ENCODE measurements at places on chromosomes 11 and 22.
A peak's percentile ranks its signal among the peaks of the same experiment; 100 is the strongest.

DNA sequence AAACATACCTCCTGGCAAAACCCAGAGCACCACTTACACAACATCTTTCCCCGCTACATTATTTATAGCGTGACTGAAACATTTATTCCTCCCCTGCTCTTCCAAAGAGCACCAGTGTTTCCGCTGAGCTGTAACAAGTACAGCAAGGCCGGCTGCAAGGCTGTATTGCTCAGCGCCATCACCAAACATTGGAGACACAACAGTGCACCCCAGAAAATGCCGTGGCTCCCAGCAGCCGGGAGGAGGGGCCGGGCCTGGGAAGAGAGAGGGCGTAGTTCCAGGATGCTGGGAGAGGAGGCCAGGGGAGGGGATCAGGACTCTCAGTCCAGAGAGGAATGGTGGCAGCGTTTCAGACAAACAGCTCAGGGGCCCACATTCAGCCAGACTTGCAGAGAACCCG, 133.2 kb downstream of the DSCAML1 start:
- no peak for DNase-seq

DNA sequence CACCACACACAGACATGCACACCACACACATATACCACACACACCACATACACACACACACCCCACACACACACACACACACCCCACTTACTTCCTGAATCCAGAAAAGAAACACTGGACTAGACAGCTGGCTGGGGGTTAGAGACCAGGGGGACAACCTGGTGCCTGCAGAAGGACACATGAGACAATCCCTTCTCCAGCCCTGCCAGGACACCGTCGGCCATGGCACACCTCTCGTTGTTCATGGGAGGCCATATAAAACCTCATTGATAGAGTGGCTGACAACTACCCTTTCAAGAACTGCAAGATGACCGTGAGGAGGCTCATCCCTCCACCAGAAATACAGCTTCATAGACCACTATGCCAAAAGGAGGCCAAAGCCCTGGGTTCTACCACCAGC, 54.3 kb downstream of the IGSF9B start:
- DNase-seq = no peak

- DNase-seq = no peak
These were observed 4.2 kb downstream of the OR56B4 start for GRCh38 chr11:6111673-6112072.

- DNase-seq = no peak
These were observed 150.2 kb downstream of the SPON1 start for GRCh38 chr11:14112721-14113120.

DNA sequence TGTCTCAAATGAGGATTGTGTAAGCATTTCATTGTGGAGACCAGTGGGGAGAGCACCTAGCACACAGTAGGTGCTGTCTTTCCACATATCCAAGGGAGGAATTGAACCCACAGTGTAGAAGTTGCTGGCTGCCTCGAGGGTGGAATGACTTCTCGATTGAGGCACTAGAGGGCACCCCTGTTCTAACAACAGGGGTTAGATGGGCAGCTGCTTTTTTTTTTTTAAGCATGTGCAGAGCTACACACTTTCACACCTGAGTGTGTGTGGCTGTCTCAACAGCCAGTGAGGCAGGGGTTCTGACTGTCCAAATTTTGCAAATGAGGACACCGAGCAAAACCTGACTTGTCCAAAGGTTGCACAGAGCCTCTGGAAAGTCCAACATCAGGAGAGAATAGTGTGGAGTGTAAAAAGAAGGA, 118.2 kb upstream of the CRYBB3 start:
- peak; percentile 71 for DNase-seq

- no peak for DNase-seq
These were observed 71.7 kb downstream of the CCDC81 start for GRCh38 chr11:86446163-86446923.

DNA sequence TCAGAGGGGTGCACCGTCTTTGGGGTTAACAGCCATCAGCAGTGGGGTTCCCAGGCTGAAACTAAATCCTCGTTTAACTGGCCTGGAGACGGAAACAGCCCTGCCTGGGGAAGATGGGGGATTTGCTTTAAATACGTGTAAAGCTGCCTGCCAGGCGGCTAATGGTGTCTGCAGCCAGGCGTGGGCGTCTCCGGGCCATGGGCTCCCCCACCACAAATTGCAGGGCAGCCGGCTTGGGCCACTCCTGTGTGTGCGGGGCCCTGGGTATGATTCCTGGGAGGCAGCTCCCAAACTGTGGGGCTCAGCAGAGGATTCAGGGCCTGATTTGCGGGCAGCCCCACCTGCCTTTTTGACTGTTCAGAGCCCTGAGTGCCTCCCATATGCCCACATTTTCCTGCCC, 110.5 kb downstream of the KCNQ1 start:
- no peak for DNase-seq

- peak; percentile 15 for DNase-seq
These were observed 678.6 kb upstream of the ANO5 start for GRCh38 chr11:21514316-21514715.

GRCh38 chr11:124676386-124676785, 2.7 kb downstream of the SPA17 start:
- no peak for DNase-seq

DNA sequence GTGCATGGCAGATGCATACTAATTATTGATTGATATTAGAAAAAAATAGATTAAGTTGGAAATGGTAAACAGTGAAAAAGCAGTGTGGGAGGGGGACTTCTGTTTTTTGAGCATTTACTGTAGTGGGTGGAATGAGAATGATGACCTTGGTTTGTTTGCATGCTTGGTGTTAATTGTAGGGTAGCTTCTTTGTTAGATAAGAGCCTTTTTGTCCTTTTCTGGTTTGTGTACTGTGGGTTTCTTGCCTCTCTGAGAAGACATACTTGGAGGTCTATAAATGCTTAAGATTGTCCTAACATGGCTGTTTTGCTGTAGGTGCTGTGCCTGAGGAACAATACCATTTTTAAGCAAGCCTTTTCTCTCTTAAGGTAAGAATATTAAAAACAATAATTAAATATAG, 17.0 kb downstream of the MRPL48 start:
- DNase-seq = no peak

- no peak for DNase-seq
These were observed 358.4 kb downstream of the BUD13 start for GRCh38 chr11:116414357-116414880.

DNA sequence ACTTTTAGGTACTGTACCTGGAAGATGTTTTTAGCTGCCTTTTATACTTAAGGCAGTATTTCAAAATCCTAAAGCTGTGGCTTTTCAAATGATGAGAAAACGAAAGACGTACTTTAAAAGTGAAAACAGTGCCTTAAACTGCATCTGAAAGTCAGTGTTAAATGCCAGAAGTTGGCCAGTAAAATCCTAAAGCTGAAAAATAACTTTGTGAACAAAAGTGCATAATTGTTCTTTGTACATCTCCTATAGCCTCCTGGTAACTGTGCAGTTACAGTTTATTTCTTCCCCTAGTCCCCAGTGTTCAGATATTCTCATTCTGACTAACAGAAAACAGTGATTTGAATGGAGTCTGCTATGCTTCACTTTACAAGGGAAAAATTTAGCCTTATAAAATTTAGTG, 6.8 kb downstream of the EED start:
- DNase-seq = no peak

DNA sequence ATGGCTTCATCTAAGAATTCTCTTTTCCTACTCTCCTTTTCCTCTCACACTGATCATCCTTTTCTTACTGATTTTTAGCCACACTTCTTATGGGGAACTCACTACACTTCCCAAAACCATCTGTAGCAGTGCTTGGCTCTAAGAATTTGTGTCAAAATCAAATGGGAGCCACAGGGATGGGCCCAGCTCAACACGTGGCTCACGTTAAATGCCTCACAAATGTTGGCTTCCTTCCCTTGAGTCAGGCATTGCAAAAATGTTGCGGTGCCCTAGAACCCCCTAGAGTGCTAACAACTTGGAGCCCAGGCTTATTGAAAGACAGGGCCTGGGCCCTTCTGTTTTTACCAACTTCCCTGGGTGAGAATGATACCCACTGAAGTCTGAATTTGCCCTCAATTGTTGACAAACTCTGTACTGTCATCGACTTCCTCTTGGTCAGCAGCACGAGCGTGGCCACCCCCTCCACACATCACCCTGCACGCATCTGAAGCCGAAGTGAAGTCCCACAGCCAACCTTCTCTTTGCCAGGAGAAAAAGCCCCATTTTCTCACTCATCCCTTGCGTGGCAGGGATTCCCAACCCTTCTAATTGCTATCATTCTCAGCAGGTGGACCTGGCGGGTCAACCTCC, 69.7 kb downstream of the ELFN2 start:
- DNase-seq = no peak

DNA sequence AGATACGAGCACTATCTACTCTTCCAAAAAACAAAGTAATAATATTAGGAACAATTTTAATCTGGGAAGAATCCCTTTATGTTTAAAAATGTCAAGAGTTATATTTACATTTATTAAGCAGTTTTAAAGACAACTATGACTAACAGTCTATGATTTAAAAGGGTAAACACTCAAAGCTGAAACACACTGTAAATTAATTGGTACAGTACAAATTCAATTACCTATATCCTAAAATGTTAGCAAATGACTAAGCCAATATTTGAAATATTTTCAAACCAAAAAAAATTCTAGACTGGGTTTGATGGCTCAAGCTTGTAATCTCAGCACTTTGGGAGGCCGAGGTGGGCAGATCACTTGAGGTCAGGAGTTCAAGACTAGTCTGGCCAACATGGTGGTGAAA, 36.0 kb upstream of the CHRNA10 start:
- no peak for DNase-seq

DNA sequence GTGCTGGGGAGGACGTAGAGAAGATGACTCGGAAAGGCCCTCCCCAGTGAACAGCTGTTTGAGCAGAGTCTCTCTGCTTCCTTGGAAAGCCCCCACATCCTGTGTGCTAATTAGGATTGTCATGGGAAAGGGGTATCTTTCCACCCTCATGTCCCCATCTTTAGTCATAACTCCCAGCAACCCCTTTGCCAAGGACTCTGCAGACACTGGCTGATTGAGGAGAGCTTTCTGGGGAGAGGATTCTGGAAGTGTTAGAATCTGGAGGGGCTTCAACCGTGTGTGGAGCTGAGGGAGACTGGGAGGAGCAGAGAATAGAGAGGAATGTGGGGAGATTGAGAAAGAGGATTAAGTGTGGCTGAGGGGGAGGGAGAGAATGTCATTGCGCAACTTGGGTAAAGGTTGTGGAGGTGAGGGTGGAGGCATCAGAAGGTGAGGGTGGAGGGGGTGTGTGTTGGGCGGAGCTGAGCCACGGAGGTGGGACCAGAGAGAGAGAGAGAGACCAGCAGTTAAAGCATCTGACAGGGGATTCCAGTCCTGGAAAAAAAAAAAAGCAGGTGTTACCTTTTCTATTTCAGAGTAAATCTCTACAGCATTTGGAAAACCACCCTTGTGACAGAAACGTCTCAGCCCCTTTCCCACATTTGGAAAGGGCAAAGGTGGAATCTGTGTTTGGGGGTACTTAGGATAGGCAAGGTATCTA, 2.2 kb downstream of the DTX4 start:
- DNase-seq = no peak

DNA sequence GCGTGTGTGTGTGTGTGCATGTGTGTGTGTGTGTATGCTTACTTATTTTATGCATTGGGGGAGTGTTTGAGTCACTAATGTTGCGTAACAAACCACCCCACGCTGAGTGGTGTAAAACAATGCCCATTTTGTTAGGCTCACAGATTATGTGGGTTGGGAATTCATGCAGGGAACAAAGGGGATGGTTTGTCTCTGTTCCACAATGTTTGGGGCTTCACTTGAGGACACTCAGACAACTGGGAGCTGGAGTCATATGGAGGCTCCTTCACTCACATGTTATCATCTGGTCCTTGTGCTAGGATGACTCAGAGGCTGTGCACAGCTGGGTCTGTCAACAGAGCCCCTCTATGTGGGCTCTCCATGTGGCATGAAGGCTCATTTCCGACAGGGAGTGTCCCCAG, 51.3 kb upstream of the LARGE1 start:
- no peak for DNase-seq

DNA sequence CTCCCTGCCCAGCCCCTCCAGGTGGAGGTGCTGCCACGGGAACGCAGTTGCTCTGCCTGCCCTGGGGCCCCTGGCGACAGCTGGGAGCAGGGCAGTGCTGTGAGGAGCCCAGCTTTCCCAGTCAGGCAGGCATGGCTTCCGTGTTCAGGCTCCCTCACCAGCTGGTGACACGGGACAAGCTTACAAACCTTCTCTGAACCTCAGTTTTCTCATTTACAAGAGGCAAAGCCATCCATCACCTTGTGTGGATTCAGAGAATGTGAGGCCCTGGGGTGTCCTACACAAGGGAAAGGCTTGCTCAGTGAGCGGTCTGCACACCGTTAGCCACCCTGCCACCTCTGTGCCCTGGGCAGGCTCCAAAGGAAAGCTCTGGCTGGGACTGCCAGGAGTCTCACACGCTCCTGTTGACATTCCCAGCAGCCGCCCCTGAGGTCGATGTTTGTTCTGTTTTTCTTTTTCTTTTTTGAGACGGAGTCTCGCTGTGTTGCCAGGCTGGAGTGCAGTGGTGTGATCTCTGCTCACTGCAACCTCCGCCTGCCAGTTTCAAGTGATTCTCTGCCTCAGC, 23.5 kb downstream of the SUN2 start:
- DNase-seq = no peak

DNA sequence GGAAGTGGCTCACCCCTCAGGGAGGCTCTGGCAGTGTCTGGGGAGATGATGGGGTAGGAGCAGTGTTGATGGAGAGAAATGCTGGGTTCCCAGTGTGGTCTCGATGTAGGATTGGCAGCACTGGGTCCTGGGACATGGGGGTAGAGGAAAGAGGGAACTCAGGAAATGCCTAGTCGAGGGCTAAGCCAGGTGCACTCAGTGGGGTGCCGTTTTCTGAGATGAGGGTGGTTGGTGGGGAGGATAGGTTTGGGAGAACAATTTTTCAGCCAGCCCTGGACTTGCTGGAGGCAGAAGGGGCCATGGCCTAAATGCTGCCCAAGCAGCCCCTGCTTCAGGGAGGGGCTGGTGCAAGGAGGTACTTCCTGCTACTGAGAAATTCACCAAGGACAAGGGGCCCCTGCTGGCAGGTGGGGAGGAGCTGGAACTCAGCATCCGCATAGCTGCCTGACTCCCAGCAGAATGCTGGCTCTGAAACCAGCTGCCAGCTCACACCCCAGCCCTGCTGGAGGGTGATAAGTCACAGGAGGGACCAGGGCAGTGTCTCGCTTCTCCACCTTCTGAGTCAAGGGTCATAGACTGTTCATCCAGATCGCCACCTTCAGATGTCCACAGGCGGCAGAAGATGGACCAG, 6.0 kb downstream of the CCDC157 start:
- DNase-seq = no peak

DNA sequence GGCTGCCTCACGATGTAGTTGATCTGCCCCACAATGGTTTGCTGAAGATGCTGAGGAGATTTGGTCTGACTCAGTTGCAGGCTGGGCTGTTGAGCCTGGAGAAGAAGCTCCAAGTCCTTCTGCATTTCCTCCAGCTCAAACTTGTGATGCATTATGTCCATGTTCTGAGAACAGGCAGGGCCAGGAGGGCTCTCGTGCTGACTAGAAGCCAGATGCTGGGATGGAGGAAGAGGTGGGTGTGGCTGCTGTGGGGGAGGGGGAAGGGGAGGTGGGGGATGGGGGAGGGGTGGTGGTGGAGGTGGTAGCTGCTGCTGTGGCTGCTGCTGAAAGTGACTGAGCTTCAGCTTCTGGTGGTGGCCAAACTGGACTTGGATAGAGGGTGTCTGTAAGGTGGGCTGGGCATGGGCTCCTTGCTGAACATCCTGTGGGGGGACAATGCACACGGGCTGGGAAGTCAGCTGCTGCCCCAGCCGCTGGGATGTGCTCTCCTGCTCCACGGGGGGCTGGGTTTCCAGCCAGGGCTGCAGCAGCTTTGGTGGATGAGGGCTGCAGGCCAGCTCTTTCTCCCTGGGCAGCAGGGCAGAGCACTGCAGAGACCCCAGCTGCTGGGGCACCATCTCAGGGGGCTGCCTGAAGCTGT, 42.1 kb downstream of the TRIM66 start:
- no peak for DNase-seq

GRCh38 chr11:7532405-7533145, 18.8 kb downstream of the PPFIBP2 start:
- no peak for DNase-seq
